AG08396 (cell line): ENCODE measurements at places on chromosomes 1 and 21.
A peak's percentile ranks its signal among the peaks of the same experiment; 100 is the strongest.

- no peak for DNase-seq
Measured at GRCh38 chr1:225470211-225471108, 42.6 kb upstream of the LBR start.

DNA sequence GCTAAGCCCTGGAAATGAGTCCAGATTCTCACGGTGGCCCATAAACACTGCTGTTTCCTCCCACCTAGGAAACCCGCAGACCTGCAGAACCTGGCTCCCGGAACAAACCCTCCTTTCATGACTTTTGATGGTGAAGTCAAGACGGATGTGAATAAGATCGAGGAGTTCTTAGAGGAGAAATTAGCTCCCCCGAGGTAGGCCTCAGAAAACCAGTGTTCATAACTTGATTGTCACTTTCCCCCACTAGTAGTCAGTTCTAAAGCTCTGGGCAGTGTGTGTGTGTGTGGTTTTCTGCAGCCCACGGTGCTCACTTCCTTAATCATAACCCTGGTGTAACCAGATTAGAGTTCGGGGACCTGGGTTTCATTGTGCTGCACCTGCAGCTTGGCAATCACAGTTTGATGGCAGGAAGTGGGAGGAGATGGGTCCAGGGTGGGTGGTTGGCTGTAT lies 39.1 kb downstream of the CLIC6 start:
- DNase-seq, result no peak

- no peak for DNase-seq
Measured at GRCh38 chr1:56414728-56415224, 164.6 kb downstream of the PLPP3 start.

DNA sequence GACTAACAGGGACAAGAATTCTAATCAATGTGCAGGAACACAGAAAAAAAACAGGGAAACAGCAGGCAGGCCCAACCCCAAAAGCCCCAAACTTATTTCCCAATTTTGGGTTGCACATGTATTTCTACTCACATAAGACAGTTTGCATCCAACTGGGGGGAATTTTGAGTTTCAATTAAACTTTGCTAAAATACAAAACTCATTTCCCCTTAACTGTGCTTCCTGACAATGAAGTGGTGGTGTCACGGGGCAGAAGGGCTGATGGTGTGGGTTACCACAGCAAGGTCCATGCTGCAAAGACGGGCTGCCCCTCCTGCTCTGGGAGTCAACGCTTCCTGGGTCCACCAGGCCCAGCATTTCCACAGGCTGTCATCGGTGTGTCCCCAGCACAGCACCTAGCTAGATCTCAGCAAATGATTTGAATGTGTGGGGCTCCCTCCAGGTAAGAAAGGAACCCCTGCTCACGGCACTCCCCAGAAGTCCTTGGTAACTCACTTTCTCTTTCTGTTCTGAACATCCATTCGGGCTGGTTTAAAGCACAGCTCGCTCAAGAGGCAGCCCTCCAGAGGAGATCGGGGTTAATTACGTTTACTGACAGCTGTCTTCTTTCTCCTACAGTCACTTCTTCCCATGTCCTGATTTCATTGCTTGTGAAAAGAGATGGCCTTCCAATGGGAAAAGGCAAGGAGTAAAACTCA lies 27.4 kb downstream of the HIVEP3 start:
- DNase-seq, result peak; percentile 39

GRCh38 chr1:85289207-85289847 lies 12.9 kb upstream of the BCL10 start:
- peak; percentile 67 for DNase-seq

DNA sequence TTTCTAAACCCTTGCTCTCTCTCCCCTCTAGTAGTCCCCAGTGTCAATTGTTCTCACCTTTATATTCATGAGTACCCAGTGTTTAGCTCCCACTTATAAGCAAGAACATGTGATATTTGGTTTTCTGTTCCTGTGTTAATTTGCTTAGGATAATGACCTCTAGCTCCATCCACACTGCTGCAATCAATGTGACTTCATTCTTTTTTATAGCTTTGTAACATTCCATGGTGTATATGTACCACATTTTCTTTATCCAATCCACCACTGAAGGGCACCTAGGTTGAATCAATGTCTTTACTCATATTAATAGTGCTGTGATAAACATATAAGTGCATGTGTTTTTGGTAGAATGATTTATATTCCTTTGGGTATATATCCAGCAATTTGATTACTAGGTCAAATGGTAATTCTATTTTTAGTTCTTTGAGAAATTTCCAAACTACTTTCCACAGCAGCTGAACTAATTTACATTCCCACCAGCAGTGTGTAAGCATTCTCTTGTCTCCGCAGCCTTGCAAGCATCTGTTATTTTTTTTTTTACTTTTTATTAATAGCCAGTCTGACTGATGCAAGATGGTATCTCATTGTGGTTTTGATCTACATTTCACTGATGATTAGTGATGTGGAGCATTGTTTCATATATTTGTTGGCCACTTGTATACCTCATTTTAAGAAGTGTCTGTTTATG lies 277.8 kb downstream of the LTN1 start:
- DNase-seq, result no peak
